ENCODE measurements at places on chromosomes 12 and 14.

- peak; percentile 85 for DNase-seq
Observed at GRCh38 chr14:101334656-101335055, 226.6 kb upstream of the DIO3 start.

GRCh38 chr12:29867823-29868222 is 84.1 kb upstream of the TMTC1 start:
- DNase-seq, result no peak

- DNase-seq, result no peak
Observed at GRCh38 chr14:93735206-93735605, 53.1 kb downstream of the PRIMA1 start.

DNA sequence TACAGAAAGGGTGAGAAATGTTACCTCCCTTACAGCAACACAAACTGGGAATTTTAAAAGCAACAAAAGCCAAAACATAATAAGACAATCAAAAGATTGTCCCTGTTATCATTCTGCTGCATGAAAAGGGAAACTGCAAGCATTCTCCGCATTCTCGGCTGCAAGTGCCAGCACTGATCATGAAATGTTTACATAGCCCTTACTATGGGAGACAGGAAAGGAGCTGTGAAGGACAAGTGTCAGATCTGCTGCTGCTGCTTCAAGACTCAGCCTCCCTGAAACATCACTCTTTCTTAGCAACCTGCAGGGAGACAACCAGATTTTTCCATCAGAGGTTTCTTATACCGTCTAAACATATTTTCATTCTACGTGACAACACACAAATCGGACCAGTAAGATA is 20.1 kb downstream of the DENND5B start:
- no peak for DNase-seq

GRCh38 chr12:39613525-39613924 is 6.1 kb downstream of the ABCD2 start:
- DNase-seq, result no peak

DNA sequence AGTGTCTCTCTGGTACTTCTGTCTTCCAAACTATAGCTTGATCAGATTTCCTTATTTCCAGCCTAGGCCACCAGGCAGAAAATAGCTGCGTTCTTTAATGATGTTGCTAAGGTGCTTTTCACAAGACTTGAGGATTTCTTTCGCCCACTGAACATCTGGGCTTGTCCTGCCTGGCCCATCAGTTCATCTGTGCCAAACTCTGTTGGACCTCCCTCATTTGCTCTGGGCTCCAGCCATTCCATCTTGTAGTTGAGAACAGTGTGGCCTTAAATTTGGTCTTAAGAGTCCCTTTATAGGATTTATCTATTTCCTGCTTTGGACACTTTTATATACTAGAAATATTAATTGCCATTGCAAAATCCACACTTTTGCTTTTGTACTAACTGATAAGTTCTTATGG is 109.6 kb downstream of the TTLL5 start:
- no peak for DNase-seq

DNA sequence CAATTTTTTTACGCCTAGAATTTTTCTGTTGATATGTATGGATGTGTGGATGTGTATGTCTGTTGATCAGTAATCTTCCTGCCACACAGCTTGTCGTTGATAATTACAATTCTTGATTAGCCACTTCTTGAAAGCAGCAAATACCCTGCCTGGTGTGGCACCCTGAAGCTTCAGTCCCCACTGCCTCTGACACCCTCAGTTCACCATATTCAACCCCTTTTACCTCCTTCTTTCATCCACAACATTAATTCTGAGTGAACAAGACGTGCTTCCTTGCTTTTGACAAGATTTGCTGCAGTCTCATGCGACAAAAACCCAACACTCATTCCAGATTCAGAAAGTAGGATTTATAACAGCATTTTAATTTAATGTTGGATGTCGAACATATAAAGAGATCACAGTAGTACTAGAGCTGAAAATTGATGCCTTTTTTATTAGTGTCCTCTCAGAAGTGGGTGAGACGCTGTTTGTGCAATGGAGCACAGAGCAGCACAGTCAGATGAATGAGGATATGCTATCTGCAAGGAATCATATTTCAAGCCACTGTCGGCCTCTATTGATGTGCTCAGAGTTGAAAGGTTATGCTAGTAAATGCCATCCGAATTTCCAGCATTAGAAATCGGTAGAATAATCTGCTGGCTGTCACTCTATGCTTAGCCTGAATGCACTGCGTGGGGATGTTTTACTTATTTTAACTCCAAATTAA is 383.7 kb downstream of the EGLN3 start:
- no peak for DNase-seq

GRCh38 chr12:99996095-99996494 is 11.4 kb upstream of the ANKS1B start:
- no peak for DNase-seq

- DNase-seq, result peak; percentile 76
Observed at GRCh38 chr14:85533023-85533860, 3.3 kb downstream of the FLRT2 start.

GRCh38 chr14:67108230-67108629 is 81.0 kb upstream of the GARIN2 start:
- no peak for DNase-seq

GRCh38 chr12:131211340-131211938 is 257.7 kb downstream of the ADGRD1 start:
- DNase-seq, result no peak

- DNase-seq, result no peak
Observed at GRCh38 chr12:8034802-8035201, 2.3 kb downstream of the FOXJ2 start.

DNA sequence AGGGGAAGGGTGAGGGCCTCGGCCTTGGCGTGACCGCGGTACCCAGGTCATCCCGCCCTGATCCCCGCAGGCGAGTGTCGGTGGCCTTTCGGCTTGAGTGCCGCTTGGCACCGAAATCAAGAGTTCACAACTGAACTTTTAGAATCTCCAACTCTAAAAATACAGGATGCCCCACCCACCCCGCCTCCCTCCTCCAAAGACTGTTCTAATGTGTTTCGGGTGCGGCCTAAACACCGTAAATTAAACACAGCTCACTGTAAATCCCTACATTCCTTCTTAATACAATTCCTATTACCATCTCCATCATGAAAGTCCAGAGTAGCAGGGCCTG is 11.4 kb downstream of the SCNN1A start:
- no peak for DNase-seq

- DNase-seq, result no peak
Observed at GRCh38 chr14:75274899-75275569, 3.6 kb upstream of the FOS start.

GRCh38 chr14:23539248-23540140 is 12.1 kb downstream of the ZFHX2 start:
- peak; percentile 78 for DNase-seq

GRCh38 chr14:51926449-51926848 is 62.9 kb upstream of the RTRAF start:
- no peak for DNase-seq

DNA sequence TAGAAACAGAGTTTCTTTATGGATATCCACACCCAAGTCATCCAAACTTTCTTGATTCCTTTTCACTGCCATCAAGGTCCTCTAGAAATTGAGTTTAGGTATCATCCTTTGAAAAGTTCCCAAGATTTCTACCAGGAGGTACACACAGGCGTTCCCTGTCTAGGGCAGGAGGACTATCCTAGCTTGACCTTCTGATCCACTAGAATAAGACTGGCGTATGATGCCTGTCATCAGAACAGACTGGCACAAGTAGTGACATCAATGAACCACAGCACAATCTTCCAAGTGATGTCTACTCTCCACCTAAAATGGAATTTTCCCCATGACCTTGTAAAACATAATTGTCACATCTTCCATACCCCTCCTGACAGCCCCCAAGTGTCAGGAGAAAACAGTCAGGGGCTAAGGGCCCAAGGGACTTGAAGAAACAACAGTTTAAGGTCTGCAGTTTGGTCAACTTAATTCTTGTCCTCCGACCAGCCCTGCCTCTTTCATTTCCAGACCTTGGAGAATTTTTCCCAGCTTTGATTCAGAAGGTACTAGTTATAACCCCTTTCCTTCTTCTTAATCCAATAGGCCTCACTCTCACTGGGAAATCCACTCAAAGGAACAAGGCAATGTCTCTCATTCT is 100.7 kb upstream of the FKBP4 start:
- no peak for DNase-seq

- no peak for DNase-seq
Observed at GRCh38 chr14:24278424-24278823, 7.0 kb upstream of the RABGGTA start.

GRCh38 chr12:84136862-84137367 is 775.7 kb downstream of the SLC6A15 start:
- DNase-seq, result no peak

DNA sequence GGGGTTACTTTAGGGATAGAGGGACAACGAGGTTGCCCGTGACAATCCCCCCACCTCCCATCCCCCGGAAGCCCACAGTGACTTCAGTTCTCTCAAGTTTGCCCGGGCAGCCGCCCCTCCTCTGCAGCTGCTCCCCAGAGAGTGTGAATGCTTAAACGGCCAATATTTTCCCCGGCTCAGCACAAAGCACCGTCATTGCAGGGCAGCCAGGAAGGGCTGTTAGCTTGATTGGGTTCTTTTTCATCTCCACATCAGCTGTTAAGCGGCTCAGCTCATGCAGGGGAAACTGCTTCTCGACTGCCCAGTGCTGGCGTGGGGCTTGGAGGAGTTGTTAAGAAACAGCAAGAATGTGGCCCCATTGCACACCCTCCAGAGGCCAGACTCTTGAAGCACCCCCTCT is 120.5 kb upstream of the NCOR2 start:
- DNase-seq, result no peak

DNA sequence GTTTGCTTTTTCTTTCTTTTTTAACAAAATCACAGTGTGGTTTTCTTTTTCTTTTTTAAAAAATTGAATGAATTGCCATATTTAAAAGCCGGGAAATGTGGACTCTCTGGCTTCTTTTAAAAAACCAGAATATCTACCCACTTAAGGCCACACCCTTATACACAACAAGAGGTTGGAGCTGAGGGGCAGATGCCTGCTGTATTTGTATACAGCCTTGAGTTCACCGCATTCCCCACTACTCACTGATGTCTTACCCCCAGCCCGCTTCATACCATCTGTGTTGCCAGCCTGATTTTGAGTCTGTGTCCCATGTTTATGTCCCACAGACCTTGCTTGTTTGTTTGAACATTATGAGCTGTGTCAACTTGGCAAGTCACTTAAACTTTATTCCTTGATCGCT is 14.3 kb downstream of the JDP2 start:
- DNase-seq, result no peak

GRCh38 chr14:77007183-77007974 is 21.1 kb downstream of the IRF2BPL start:
- DNase-seq, result no peak

DNA sequence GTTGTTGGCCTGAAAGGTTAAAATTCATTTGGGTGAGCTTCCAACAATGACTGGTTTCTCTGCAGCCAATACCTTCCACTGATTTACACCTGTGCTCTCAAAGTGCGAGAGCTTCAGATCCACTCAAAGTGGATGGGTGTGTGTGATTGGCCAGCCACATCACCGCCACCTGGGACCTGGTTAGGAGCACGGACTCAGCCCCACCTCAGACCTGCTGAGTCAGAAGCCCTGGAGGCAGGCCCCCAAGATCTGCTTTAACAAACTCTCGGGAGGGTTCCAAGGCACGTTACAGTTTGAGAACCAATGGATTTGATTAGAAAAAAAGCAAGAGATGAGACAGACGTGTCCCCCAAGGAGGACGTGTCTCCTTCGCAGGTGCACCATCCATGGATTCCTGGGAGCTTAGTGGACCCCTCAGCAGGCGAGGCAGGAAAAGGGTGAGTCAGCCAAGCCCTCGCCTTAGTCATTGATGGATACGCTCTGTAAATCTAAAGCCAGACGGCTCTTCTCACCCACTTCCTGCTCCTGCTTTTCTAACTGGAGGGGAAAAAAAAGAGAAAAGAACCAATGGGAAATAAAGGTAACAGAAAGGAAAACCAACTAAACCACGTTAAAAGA is 24.5 kb downstream of the FZD10 start:
- DNase-seq, result no peak

DNA sequence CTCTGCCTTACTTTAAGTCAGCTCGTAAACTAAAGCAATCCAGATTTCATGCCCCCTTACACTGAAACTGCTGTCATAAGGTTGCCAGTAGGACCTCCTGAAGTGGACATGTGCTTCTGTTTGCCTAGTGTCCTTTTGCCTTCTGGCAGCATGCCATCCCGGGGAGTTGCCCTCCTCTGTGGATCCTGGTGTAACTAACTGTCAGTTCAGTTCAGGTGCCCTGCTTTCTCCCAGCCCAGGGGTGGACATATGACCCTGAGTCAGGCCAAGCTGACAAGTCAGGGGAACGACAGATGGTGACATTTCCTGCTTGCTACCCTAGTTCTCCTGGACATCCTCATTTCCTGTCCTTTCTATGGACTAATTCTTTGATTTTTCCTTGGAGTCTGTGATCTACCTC is 25.6 kb downstream of the AKAP6 start:
- no peak for DNase-seq

DNA sequence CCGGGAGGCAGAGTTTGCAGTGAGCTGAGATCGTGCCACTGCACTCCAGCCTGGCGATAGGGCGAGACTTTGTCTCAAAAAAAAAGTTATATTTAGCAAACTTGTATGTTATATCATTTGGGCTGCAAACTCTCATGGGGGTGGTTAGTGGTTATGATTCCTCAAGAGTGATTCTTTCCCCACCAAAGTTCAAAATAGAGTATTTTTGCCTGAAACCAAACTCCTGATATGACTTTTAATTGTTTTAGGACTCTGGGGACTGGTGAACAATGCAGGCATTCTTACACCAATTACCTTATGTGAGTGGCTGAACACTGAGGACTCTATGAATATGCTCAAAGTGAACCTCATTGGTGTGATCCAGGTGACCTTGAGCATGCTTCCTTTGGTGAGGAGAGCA is 18.6 kb downstream of the HSD17B6 start:
- no peak for DNase-seq

- DNase-seq, result no peak
Observed at GRCh38 chr12:114605918-114606317, 78.1 kb downstream of the TBX3 start.

GRCh38 chr12:130655010-130655409 is 61.1 kb downstream of the RIMBP2 start:
- no peak for DNase-seq

DNA sequence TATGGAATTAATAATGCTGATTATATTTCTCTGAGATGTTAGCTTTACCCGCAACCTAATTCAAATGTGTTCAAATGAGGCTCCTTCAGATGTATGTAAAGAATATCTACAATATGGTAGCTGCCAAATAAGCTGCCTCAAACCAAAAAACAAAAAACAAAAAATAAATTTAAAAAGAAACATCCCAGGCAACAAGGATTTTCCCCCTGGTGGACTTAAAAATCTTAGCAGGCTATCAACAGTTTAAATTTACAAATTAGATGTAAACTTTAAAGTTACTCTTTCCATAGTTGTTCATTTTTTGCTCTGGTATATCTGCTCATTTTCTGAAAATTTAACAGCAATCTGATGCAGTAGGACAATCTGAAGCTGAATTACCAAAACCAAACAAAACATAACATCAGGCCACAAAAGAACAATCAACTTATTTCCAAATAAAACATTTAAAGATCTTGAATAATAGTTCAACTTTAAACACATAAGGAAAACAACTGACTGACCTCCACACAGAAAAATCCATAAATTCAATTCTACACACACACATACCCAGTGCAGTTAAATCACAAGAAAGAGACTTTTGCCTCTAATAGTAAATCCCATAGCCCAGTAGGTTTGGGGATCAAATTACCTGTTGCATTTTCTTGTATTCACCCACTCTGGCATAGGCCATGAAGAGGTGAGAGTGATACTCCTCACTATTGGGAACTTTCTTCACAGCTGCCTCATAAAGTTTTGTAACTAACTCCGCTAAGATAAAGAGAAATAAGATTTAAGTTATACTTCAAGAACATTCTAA is 21.3 kb downstream of the NAA25 start:
- DNase-seq, result no peak
